ENCODE measurements at places on chromosomes 16 and 17.

- no peak for DNase-seq
Observed at GRCh38 chr16:68992521-68992920, 112.9 kb upstream of the HAS3 start.

DNA sequence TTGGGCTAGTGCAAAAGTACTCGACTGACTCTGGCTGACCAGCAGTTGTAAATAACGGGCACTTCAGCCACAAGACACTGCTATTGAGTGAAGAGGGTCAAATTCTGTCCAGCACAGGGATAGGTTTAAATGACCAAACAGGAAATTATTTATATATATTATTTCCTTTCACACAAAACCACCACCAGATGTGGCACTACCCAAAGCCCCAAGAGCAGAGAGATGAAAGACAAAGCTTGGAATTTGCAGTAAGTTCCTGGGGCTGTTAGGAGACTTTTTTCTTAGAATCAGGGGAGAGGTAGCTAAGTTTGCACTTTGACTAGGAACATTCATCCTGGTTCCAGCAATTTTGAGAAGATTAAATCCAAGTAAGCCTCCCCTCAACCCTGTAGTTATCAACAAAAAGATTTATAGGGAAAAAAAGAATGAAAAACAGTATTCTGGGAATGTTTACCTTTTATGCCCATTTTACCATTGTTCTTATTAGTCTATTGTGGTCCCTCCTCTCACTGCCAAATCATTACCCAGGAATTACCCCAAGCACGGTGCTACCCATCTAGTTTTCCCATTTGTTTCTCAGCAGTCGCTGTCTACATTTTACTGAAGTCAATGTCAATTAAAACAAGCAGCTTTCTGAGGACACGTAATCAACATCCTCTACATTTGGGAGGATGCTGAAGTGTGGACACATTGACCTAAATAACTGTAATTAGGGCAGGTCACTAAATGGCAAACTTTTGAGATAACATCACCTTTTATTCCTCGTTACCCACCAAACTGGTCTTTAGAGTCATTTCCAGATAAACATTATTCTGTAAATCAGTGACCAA, 43.5 kb downstream of the GRB7 start:
- DNase-seq = no peak

GRCh38 chr17:49817993-49818392, 29.5 kb downstream of the KAT7 start:
- no peak for DNase-seq

DNA sequence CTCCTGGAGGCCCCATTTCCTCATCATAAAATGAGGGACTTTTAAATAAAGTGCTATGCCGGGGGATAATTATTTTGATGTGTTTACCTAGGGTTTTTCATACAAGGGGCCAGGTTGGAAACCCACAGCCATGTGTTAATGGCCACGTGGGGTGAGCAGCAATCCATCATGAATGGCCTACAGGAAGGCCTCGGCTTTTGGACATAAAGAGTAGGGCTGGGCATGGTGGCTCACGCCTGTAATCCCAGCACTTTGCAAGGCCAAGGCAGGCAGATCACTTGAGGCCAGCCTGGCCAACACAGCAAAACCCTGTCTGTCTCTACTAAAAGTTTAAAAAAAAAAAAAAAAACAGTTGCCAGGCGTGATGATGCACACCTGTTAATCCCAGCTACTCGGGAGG, 40.3 kb downstream of the MEAK7 start:
- no peak for DNase-seq
